ENCODE measurements at places on chromosomes 3 and 15.

- DNase-seq, result peak; percentile 95
These were observed 129.0 kb downstream of the SERPINI1 start for GRCh38 chr3:167864552-167864874.

GRCh38 chr3:151687076-151687475 is 46.7 kb upstream of the AADACL2 start:
- no peak for DNase-seq

- DNase-seq, result no peak
These were observed 384.3 kb upstream of the GBE1 start for GRCh38 chr3:82145742-82146141.

DNA sequence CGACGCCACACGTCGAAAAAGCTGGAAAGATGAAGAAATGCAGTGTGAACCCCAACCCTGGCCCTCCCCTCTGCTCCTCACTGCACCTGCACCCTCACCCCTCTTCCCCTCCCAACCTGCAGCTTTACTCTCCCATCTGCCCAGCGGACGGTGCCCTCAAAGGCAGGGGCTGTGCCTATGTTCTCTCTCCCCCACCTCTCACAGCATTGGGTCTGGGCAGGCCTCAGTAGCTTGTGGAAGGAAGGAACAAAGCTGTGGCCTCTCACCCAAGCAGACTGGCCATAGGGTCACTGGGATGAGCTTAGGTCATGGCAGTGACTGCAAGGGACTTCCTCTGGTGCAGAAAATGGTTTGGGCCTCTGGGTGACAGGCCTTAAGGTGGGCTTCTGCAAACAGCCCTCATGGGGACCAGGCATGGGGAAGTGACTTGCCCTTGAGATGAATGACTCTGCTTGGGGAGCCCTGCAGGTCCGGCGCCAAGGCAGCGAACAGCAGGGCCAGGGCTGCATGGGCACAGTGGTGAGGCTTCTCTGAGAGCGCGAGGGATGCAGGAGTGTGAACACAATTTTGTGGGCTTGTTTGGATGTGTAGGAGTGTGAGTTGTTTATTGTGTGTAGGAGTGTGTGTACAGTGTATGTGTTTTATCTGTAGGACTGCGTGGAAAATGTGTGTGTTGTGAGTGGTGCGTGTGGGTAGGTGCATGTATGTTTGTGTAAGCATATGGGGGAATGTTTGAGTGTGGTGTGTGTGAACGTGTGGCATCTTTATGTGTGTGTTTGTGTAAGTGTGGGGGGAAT is 29.2 kb downstream of the SRPRB start:
- DNase-seq, result no peak

DNA sequence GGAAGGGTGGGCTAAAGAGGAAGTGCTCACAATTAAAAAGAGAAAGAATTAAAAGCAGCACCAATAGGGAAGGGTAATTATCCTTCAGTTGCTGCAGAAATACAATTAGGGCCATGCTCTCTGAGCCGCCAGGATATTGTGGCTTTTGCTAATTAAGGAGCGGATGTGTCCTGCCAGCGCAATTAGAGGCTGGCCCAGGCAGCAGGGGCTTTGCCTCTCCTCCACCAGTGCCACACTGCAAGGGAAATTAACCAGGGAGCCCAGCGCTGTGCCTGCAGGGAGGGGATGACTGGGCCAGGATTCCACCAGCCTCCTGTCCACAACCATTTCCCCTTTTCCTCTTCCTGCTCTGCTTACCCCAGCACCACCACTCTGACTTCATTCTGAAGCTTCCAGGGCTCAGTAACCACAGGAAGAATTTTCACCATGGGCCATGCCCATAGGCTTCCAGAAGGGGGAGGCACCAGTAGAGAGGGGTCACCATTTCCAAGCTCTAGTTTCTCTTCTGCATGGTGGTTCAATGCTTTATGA is 10.4 kb upstream of the AEN start:
- peak; percentile 52 for DNase-seq

DNA sequence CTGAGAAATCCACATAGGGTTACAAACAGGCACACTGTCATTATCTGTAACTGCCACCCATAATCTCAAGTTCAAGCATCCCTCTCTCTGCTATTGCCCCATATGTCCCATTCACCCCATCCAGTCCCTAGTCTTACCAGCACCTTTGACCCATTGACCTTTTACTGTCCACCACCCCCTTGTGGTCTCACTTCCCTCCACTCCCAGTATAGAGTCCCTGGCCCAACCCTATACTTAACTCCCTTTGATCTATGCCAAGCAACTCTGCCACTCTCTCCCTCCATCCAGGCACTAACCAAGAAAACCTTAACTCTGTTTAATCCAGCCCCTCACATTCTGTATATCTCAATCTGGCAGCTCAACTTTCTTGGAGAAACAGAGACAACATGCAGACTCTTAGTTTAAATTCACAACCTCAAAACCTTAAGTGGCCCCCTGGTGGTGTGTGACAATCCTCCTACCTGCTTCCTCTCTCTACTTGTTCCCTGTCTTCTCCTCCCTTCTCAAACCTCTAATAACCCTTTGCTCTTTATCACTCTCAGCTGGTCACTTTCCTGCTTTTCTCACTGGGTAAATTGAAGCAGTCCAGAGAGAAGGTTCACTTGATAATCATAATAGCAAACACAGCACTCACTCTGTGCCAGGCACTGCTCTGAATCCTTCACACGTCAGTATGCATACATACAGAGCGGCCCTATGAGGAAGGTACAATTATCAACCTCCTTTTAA is 162.7 kb downstream of the STT3B start:
- peak; percentile 48 for DNase-seq

DNA sequence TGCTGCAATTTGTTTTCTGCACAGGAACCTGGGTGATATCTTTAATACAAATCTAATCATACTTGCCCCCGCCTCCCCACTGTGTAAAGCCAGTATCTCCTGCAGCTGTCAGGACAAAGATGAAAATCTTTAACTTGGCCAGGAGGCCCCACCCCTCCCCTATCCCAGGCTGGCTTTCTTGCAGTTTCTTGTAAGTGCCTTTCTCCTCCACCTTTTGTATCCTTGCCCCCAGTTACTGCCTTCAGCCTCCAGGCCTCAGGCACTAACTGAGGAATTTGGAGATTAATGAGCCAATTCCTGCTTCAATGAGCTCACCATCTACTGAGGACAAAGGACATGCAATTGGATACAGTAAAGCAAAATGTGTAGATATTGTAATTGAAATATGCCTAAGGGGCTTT is 6.5 kb downstream of the GCSAM start:
- no peak for DNase-seq

DNA sequence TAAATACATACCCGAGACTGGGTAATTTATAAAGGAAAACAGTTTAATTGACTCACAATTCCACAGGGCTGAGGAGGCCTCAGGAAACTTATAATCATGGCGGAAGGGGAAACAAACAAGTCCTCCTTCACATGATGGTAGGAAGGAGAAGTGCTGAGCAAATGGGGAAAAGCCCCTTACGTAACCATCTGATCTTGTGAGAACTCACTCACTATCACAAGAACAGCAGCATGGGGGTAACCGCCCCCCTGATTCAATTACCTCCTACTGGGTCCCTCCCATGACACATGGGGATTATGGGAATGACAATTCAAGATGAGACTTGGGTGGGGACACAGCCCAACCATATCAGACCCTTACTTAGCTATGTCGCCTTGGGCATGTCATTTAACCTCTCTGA is 27.7 kb downstream of the SCG3 start:
- peak; percentile 51 for DNase-seq

DNA sequence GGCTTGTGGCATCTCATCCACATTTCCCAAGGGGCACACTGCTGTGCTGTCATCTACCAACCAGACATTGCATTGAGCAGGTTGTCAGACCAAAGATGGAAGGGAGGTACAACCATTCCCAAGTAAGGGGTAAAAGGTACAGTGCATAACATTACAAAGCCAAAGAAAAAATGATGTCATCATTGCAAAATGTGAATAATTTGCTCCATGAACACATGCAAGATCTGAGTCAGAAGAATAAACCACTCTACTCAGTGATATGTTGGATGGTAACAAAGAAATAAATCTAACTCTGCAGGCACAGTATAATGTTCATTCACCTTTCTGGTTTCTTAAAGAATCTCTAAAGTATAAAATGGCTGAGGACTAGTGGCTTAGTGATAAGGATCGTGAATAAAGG is 202.7 kb downstream of the MAGI1 start:
- DNase-seq, result no peak

DNA sequence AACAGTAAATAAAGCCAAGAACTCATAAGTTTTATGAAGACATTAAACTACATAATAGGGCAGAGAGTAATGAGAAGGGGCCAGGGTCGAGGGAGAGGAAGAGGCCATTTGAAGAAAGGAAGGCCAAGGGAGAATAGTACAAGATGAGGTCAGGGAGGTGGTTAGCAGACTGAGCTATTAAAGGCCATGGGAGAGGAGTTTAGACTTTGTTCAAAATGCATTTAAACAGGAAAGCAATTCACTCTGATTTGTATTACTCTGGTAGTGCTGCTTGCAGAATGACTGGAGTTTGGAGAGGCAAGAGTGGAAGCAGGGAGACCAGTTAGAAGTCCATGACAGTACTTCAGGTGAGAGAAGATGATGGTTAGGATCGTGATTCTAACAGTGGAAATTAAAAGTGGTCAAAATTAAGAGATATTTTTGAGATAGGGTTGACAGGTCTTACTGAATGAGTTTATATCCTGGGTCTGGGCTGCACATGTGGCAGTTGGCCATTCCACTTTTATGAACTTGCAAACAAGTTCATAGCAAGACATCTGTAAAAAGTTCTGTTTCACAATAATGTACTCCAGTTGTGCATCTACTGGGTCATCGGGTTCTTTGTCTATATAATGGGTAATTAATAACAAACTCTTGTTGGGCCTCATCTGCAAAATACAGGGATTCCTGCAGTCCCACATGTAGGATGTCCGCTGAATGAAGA is 16.3 kb downstream of the PPP2R3A start:
- no peak for DNase-seq

- DNase-seq, result no peak
These were observed 495.3 kb upstream of the ARPP21 start for GRCh38 chr3:35144011-35144410.

Measured in inflammatory macrophage (primary cell).